Activated CD4-positive, alpha-beta T cell treated with anti-CD3 and anti-CD28 coated beads, Interleukin-2, amount 50 U/mL, for 24 hours (primary cell): ENCODE measurements at places on chromosomes 5 and 9.

- no peak for DNase-seq
Measured at GRCh38 chr9:131672451-131672850, 67.4 kb downstream of the RAPGEF1 start.

DNA sequence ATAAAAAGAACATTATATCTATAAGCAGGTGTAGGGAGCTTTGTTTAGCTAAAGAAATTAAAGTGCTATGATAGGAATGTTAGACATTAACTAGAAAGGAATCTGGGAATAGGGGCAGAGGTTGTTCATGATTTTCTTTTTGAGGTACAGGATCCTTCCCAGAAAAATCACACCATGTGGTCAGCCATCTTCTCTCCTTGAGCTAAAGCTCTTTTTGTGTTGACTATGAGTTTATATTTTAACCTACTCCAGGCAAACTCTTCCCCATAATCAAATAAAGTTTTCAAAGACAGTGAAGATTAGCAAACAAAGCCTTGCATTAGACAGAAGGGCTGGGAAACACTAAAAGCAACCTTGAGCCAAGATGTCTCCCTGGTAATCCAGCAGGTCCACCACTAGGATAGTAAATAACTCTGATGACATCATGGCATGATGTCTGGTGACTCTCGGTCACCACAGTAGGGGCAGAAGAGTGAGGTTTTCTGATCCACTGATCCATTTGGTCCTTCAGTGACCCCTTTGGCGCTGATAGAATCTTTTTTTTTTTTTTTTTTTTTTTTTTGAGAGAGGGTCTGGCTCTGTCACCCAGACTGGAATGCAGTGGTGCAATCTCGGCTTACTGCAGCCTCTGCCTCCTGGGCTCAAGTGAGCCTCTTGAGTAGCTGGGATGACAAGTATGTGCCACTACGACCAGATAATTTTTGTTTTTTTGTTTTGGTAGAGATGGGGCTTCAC is 30.6 kb upstream of the IL6ST start:
- no peak for DNase-seq

GRCh38 chr5:9686216-9686615 is 56.1 kb upstream of the TAS2R1 start:
- no peak for DNase-seq

DNA sequence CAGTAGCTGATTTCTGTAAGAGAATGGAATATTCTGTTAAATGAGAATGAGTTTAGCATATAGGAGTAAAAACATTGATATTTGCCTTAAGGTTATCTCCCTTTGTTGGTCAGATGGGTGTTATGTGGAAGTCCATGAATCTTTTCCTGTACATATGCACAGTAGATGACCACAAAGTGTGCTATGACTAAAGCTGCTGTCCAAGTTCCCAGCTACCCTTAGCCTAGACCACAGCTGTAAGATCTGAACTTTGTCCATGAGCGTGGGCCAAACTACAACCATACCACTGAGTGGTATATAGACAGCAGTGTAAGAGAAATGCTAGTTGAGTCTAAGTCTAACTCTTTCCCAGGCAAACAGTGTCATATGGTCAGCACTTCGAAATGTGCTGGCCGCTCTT is 48.8 kb downstream of the CD180 start:
- DNase-seq: no peak

DNA sequence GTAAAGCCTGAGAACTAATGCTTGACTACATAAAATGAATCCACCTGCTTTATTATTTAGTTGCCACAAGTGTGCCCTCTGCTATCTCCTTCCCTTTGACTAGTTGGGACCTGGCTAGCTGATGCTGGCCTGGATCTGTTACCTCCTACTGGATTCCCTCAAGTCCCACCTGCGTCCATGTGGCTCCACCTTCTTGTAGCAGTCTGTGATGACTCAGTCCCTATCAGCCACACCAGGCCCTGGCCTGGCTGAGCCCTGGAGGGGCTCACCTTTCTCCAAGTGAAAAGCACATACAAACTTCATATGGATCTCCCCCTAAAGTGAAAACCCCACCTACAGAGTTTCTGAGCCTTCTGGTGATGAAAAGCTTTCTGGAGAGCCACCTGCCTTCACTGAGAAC is 611.4 kb downstream of the SEMA5A start:
- no peak for DNase-seq

DNA sequence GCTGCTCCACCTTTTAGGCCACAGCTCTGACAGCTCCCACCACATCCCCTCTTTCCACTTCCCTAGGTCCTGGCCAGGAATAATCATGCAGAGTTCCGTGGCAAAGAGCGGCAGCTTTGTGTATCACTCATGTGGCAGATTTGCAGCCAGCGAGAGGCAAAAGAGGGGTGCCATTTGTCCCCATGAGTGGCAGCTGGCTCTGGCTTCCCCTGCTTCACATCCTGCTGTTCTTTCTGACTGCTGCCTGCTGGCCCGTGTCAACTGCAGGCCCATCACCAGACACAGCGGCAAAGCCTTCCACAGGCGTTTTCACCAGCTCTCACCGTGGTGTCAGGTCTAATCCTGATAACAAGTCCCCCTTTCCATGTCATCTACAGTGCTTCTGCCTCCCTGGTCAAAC is 430.6 kb upstream of the DAP start:
- DNase-seq: no peak

DNA sequence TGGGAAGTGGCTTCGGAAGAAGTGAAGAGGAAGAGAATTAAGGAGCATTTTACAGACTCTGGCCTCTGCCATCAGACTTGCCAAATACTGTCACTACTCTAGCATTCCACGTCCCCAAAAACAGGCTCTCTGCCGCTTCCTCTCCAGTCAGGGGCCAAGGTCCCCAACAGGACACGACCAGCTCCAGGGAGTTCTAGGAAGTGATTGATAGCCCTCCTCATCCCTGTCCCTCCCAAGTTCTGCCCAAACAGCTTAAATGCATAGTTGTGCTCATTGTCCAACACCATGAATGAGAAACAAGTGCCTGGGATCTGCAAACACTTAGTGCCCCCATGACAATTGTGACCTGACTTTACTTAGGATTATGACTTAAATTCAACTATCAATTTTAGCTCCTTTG is 96.5 kb downstream of the MED10 start:
- DNase-seq: no peak

DNA sequence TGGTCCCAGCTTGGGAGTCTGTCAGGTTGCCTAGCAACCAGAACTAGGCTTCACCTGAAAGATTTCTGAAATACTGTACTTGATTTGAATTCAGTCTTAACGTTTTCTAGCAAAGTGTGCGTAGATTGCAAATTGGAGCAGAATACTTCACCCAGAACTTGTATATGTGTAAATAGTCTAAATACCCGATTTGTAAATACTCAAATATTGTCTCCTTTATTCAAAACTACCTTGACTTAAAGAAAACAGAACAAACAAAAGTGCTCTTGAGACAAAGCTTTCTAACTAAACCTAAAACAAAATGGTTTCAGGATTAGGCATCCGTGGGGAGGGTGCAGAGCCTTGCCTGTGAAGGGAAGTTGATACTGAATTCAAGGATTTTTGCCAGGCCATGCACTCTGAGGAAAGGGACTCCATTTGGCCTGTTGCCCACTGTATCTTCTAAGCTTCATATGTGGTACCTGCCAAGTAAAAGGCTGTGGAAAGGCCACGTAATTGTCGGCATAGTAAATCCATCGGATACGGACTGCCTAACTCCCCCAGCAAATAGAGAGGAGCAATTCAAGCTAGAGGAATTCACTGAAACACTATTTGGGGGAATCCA is 744 bp upstream of the HMGCS1 start:
- no peak for DNase-seq

DNA sequence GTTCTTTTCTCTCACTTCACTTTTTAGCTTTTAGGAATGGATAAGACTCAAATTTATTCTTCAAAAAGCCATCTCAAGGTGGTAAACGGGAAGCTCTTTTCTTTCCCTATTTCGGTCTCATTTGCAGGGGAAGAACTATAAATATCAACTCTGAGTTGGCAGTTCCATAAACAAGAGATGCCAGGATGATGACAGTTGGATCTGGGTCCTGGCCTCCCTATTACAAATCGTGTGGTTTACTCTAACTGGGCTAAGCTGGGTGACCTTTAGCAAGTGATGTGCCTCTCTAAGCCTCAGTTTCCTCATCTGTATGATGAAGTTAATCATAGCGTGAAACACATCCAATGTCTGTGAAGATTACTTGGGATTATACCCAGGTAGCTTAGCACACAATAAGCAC is 44.2 kb downstream of the TLE4 start:
- no peak for DNase-seq

GRCh38 chr9:33877727-33878489 is 60.9 kb downstream of the UBE2R2 start:
- DNase-seq: no peak

DNA sequence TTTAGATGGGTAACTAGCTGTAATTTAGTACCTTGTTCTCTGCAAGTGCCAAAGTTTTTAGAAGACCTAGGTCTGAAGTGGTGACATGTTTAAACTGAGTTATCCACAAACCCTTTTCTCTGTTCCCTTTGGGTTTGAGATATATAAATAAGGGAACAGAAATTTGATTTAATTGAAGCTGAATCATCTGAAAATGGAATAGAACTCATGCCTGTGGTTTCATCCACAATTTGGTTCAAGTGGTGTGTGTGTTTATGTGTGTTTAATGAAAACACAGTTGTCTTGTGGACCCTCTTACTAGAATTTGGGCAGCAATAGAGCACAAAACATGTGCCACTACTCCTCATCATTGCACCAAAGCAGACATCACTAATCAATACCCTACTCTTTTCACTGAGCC is 216.9 kb downstream of the GLIS3 start:
- DNase-seq: no peak

- no peak for DNase-seq
Measured at GRCh38 chr5:18114151-18114757, 480.0 kb downstream of the TAF11L14 start.

- no peak for DNase-seq
Measured at GRCh38 chr5:142491679-142492078, 166.9 kb upstream of the SPRY4 start.

- DNase-seq: no peak
Measured at GRCh38 chr5:38364825-38365224, 106.5 kb downstream of the EGFLAM start.

GRCh38 chr9:123615381-123615780 is 259.4 kb downstream of the CRB2 start:
- no peak for DNase-seq

- DNase-seq: no peak
Measured at GRCh38 chr5:23461576-23461975, 45.8 kb upstream of the PRDM9 start.

DNA sequence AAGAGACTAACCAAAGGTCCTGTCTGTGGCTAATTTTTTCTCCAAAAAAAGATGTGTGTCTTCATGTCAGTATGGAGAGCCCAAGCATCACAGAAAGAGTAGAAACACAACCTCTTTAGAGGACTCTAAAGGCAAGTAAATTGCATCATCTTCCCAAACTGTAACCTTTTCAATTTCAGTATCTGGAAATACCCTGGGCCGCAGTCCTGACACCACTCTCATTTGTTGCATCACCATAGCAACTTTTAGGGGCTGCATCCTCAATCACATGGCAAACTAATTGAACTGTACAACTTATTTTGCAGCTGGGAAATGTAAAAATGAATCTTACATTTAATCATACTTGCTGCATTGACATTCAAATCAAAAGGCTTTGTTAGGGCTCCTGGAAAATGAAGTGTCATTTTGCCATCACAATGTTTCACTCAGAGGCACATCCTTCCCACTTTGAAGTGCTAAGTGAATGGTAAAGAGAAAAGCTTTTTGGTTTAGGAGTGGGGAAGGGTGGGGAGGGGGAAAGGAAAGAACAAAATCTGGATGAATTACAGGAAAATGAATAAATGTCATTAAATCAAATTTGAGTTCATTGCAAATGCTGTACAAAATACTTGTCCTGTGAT is 60.6 kb upstream of the GRIA1 start:
- no peak for DNase-seq

DNA sequence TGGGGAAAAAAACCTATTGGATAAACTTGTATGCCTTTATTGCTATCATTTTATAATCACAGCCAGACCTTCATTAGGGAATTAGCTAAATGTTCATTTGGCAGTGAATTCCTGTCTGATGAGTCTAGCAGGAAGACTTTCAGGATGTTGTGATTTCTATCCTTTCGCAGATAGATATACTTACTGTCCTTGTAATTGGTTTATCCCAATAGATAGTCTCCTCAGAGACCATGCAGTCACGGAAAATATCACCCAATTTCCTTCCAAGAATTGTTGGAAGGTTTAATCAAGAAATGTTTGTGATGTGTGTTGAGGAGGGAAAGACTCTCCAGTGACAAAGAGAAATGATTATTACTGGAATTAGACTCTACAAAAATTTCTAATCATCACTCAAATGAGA is 1937.9 kb upstream of the WWC1 start:
- no peak for DNase-seq
